ENCODE measurements at places on chromosomes 2 and 18. TPM values are rescaled to one million over a fixed set of nuclear protein-coding genes. Genes with fewer than 3 reads are reported as not detected.

DNA sequence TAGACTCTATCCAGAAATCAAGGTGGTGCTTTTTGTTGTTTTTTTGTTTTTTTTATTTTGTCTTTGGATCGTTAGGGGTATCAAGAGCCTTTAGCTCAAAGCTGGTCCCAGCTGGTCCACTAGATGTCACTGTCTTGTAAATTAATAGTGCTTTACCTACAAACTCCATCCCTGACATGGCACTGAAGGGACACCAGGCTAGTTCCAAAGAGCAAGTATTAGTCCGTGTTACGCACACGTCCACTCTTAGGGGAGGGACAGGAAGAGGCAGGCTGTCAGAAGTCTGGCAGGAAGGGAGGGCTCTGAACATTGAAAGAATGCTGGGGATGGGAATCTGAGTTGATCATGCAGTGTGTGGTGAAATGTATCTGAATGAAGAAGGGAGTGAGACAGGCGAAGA is 85.9 kb upstream of the CCBE1 start:
- peak; percentile 79 for DNase-seq
- H3K27ac ChIP-seq, result peak overlapping the region; percentile 11
- no peak overlapping the region for H3K4me3 ChIP-seq
- peaks cover 20% of the 10 kb centered on the region for H3K4me1 ChIP-seq

- H3K4me3 ChIP-seq, result no peak overlapping the region
- no peak overlapping the region for H3K27ac ChIP-seq
- no peaks in the 10 kb centered on the region for H3K27me3 ChIP-seq
- DNase-seq, result no peak
- no peaks in the 10 kb centered on the region for H3K36me3 ChIP-seq
Observed at GRCh38 chr2:102184568-102184967, 2.3 kb upstream of the IL1RL2 start.

- no peak overlapping the region for H3K27ac ChIP-seq
- no peaks in the 10 kb centered on the region for H3K27me3 ChIP-seq
- H3K4me3 ChIP-seq, result no peak overlapping the region
- no peaks in the 10 kb centered on the region for H3K4me1 ChIP-seq
- no peaks in the 10 kb centered on the region for H3K36me3 ChIP-seq
- no peak for DNase-seq
Observed at GRCh38 chr2:36885605-36886004, 80.7 kb downstream of the STRN start.

DNA sequence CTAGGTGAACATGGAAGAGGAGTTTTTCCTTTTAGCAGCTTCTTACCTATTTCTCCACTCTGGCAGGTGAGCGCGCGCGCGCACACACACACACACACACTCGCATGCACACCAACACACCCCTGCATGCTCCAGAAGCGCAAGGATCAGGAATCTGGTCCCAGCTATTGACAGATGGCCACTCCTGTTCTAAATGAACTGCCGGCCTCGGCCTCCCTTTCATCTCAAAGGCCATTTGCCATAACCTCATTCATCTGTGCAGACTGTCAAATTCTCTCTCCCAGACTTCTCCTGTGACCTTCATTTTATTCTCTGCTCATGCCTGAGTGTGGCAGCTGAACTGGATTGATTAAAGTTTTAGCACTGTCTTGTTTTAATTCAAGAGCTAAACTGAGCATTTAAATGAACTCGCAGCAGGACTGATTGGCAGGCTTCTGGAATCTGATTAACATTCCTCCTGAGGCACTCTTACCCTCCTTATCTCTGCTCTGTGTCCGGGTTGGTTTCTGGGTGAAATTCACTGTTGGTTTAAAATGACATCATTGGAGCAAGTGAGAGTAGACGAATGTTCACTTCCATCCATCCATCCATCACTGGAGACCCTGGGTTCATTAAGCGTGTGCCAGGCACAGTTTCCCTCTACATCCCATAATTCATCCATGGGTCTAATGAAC is 58.8 kb downstream of the FECH start:
- no peaks in the 10 kb centered on the region for H3K4me1 ChIP-seq
- H3K4me3 ChIP-seq, result no peak overlapping the region
- H3K27ac ChIP-seq, result no peak overlapping the region
- no peaks in the 10 kb centered on the region for H3K27me3 ChIP-seq

- H3K36me3 ChIP-seq, result no peaks in the 10 kb centered on the region
- H3K4me1 ChIP-seq, result no peaks in the 10 kb centered on the region
- no peak overlapping the region for H3K27ac ChIP-seq
- DNase-seq, result no peak
Observed at GRCh38 chr2:169302364-169302763, 60.0 kb downstream of the LRP2 start.

DNA sequence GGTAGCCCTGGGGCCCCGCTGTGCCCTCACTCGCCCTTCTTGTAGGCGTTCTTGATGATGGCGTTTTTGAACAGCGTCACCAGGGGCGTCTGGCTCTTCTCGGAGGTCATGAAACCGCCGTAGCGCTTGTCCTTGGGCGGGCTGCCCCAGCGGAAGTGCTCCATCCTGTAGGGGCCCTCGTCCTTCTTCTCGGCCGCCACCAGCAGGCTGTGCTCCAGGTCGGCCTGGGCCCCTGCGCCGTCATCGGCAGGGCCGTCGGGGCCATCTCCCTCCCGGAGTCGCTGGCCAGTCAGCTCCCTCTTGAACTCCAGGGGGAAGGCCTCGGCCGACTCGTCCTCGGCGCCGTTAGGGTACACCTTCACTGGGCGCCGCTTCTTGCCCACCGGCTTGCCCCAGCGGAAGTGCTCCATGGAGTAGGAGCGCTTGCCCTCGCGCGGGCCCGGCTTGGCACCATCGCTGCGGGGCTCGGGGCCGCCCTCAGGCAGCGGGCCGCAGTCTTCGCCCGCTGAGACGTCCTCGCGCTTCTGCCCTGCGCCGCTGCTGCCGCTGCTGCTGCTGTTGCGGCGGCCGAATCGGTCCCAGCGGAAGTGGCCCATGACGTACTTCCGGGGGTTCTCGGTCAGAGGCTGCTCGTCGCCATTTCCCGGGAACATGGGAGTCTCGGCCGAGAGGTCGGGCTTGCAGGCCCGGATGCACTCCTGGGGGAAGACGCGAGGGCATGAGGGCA is 7.2 kb downstream of the POMC start:
- peaks cover 13% of the 10 kb centered on the region for H3K27me3 ChIP-seq
- no peaks in the 10 kb centered on the region for H3K36me3 ChIP-seq
- H3K4me1 ChIP-seq, result no peaks in the 10 kb centered on the region
- no peak overlapping the region for H3K4me3 ChIP-seq

- H3K27ac ChIP-seq, result no peak overlapping the region
- H3K4me1 ChIP-seq, result no peaks in the 10 kb centered on the region
- DNase-seq, result no peak
- H3K4me3 ChIP-seq, result no peak overlapping the region
Observed at GRCh38 chr2:221972813-221973478, 325.9 kb downstream of the PAX3 start.

DNA sequence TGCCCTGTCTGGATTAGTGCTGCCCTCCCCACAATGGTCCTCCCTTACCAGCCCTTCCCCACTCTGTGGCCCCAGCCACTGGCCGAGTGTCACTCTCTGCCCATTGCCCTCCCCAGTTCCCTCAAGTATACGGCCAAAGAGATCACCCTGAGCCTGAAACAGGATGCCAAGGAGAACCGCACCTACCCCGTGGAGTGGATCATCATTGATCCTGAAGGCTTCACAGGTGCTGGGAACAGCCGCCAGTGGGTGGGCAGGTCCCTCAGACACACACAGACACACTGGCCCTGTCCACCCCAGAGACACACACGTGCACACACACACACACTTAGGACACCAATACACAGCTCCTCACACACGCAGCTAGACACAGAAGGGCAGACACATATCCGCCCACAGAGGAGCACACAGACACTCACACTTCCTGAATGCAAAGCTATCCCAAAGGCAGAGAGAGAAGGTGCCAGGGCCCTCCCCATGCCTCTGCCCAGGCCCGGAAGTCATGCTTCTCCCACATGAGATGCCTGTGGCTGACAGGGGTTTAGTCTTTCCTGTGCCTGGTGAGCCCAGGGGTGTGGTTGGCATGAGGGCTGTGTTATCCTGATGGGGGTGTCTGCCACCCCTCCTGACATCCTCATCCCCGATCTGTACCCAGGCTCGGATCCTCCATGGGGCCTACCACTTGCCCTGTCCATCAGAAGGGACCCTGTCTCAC is 2.9 kb downstream of the CHRND start:
- no peaks in the 10 kb centered on the region for H3K4me1 ChIP-seq
- H3K36me3 ChIP-seq, result no peaks in the 10 kb centered on the region
- H3K27me3 ChIP-seq, result peaks cover 3% of the 10 kb centered on the region
- DNase-seq, result no peak
- H3K4me3 ChIP-seq, result no peak overlapping the region
- no peak overlapping the region for H3K27ac ChIP-seq

- H3K27ac ChIP-seq, result no peak overlapping the region
- H3K36me3 ChIP-seq, result no peaks in the 10 kb centered on the region
- H3K27me3 ChIP-seq, result no peaks in the 10 kb centered on the region
Observed at GRCh38 chr2:205957452-205958154, 128.4 kb downstream of the INO80D start.

DNA sequence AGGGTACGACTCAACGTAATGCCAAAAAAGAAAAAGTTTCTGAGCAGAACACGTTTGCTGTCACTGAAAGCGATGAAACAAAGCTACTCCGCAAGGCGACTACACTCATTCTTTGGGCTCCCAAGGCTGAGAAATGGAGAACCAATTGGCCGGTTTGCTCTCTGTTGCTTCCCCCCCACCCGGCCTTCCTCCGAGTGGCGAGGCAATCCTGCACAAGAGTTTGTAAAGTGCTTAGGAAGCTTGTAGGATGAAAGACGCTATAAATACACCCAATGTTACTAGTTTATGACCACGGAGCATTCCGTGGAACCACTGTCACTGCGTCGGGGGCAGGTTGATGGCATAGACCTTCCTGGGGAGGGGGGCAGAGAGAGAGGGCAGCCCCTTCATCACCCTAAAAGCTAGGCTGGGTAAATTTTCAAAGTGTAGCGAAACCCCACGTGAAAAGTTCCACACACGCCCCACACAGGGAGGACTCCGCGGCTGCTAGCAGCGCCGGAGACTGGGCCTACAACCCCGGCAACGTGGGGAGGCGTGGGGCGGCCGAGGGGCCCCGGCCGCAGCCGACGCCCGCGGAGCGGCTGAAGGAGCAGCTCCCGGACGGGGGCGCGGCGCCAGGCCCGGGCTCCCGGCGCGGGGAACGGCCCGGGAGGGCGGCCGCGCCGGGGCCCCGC is 915 bp downstream of the CUL3 start:
- H3K36me3 ChIP-seq, result no peaks in the 10 kb centered on the region
- H3K4me3 ChIP-seq, result peak overlapping the region; percentile 93
- H3K27me3 ChIP-seq, result no peaks in the 10 kb centered on the region
- peak overlapping the region; percentile 71 for H3K27ac ChIP-seq
- DNase-seq, result peak; percentile 49

- no peak overlapping the region for H3K27ac ChIP-seq
- no peaks in the 10 kb centered on the region for H3K27me3 ChIP-seq
- H3K4me1 ChIP-seq, result no peaks in the 10 kb centered on the region
- peaks cover 6% of the 10 kb centered on the region for H3K36me3 ChIP-seq
- DNase-seq, result no peak
Observed at GRCh38 chr2:36582538-36582937, 15.4 kb downstream of the FEZ2 start.

- no peak overlapping the region for H3K27ac ChIP-seq
- H3K4me3 ChIP-seq, result no peak overlapping the region
- H3K36me3 ChIP-seq, result no peaks in the 10 kb centered on the region
- no peaks in the 10 kb centered on the region for H3K27me3 ChIP-seq
- peak; percentile 92 for DNase-seq
Observed at GRCh38 chr2:226984750-226985582, 149.1 kb downstream of the RHBDD1 start.

DNA sequence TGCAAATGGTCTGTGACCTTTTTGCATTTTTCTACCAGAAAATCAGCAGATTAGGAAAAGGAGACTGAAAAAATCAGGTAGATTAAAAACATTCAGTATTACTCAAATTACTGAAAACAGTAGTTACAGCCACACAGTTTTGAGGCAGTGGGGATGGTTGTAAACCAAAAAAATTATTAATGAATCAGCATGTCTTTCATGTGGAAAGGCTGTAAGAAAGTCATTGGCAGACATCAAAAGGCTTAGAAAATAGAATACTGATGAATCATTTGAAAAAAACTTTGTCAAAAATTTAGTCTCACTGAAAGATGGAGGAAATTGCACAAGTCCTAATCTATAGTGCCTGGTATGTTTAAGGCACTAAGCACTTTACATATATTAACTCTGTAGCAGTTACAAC is 133.9 kb upstream of the GCFC2 start:
- H3K4me3 ChIP-seq, result no peak overlapping the region
- no peaks in the 10 kb centered on the region for H3K4me1 ChIP-seq
- no peak overlapping the region for H3K27ac ChIP-seq
- no peak for DNase-seq
- no peaks in the 10 kb centered on the region for H3K27me3 ChIP-seq

GRCh38 chr2:223122781-223123180 is 70.8 kb downstream of the KCNE4 start:
- H3K4me3 ChIP-seq, result no peak overlapping the region
- no peaks in the 10 kb centered on the region for H3K36me3 ChIP-seq
- no peaks in the 10 kb centered on the region for H3K27me3 ChIP-seq

DNA sequence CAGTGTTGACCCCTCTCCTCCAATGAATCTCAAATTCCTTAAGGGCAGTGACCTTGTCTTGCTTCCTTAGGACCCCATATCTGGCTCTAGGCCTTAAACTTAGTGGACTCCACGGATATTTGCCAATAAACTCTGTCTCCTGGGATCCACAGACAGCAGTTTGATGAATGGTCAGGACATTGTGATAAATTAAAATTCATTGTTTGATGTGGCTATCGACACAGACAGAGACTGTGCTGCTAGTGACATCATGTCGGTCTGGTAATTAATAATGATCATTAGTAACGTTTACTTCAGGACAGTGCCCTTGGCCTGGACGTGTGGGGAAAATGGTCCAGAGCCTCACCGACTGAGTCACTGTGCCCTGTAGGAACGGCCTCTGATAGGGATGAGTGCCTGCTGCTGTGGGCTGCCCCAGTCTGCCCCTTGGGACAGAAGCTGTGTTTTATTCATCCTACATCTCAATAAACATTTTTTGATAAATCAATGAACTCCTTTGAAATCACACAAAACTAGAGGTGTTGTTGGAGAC is 5.2 kb upstream of the SLC35F6 start:
- peak; percentile 44 for DNase-seq
- no peaks in the 10 kb centered on the region for H3K36me3 ChIP-seq
- peak overlapping the region; percentile 93 for H3K27ac ChIP-seq
- no peaks in the 10 kb centered on the region for H3K27me3 ChIP-seq

GRCh38 chr2:18398833-18399232 is 161.6 kb downstream of the RDH14 start:
- H3K4me3 ChIP-seq, result no peak overlapping the region
- no peak for DNase-seq
- H3K4me1 ChIP-seq, result no peaks in the 10 kb centered on the region
- H3K36me3 ChIP-seq, result no peaks in the 10 kb centered on the region
- H3K27me3 ChIP-seq, result no peaks in the 10 kb centered on the region
- H3K27ac ChIP-seq, result no peak overlapping the region

- peaks cover 10% of the 10 kb centered on the region for H3K4me1 ChIP-seq
- H3K4me3 ChIP-seq, result no peak overlapping the region
- H3K27ac ChIP-seq, result no peak overlapping the region
- no peaks in the 10 kb centered on the region for H3K36me3 ChIP-seq
- no peaks in the 10 kb centered on the region for H3K27me3 ChIP-seq
Observed at GRCh38 chr2:19124135-19124534, 234.3 kb downstream of the OSR1 start.

The ZBTB14 gene
- 9.2 TPM for total RNA-seq

The DSG1 gene
- not detected for total RNA-seq

The MPP4 gene
- total RNA-seq, result 0.26 TPM

The SIX2 gene
- total RNA-seq, result not detected

The LMAN2L gene
- 27.0 TPM for total RNA-seq

The LYPD6B gene
- total RNA-seq, result not detected

The PAIP2B gene
- total RNA-seq, result 1.5 TPM

The LOXL3 gene
- 12.6 TPM for total RNA-seq

The LIMS1 gene
- total RNA-seq, result 52.7 TPM
